ENCODE measurements at places on chromosomes 3 and 15.

- no peak for DNase-seq
Observed at GRCh38 chr3:152323834-152324233, 55.1 kb downstream of the MBNL1 start.

- DNase-seq: peak; percentile 82
Observed at GRCh38 chr3:134794950-134795745, at the start of gene EPHB1. Gene EPHB1, plus strand, starts transcription at chr3:134795260.

DNA sequence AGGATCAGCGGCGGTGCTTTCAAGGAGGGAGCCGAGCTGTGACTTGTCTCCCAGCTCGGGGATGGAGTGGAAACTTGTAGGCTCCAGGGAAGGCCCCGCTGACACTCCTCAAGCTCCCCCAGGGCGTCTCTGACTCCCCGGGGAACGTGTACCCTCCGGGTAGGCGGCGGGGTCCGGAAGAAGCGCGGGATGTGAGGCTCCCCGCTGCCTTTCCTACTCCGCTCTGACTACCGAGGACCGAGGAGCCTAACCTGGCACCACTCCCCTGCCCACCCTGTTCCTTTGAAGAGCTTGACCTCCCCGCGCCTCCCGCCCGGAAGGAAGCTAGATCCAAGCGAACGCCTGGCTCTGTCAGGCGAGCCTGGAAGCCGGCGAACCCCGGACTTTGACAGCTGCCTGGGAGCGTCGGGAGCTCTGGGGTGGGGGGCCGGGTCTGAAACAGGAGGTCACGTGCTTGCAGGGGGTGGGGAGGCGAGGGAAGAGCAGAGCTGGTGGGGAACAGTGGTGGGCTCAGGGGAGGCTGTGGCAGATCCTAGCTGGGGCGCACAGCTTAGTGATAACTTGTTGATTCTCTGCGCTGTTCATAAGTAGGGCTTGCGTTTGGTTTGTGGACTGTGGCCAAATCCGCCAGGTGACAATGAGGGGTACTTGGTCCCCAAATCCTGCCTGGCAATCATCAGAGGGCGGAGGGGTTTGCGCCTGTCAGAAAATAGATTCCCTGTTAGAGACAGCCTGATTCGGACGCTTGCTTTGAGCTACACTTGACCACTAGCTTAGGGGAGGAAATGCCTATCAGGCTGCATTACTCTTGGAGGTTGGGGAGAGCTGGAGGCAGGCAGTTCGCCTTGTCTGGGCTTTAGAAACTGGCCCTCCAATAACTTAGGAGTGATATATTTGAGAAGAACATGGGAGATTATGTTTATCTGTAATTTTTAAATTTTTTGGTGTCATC is 1.2 kb downstream of the CLSTN2 start:
- peak; percentile 11 for DNase-seq

GRCh38 chr15:99305761-99306505 is 54.7 kb downstream of the LRRC28 start:
- peak; percentile 81 for DNase-seq

DNA sequence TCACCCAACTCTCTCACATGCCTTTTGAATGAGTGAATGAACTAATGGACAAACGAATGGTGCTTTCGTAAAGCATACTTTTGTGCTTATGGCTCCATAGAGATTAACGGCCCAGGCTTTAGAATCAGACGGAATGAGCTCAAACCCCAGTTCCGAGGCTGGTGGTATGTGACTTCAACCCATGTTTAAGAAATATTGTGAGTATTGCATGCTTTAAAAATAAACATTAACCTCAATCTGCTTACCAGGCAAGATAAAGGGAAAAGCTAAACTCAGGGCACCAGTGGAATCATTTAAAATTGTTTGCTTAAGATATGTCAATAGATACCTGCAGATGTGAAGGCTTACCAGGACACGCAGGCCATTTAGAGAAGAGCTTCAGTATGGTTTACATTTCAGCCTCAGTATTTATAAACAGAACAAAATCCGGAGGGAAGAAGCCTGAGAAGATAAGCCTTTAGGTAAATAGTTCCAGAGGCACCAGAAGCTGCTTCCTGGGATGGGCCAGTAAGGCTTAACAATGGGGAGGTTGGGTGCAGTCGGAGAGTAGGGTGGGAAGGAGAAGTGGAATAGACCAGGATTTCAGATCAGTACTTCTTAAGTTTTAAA is 186.4 kb downstream of the ADAMTS9 start:
- peak; percentile 99 for DNase-seq

GRCh38 chr15:76032046-76032445 is 19.8 kb upstream of the NRG4 start:
- no peak for DNase-seq

- DNase-seq: no peak
Observed at GRCh38 chr3:196087906-196088305, 6.0 kb upstream of the TFRC start.

DNA sequence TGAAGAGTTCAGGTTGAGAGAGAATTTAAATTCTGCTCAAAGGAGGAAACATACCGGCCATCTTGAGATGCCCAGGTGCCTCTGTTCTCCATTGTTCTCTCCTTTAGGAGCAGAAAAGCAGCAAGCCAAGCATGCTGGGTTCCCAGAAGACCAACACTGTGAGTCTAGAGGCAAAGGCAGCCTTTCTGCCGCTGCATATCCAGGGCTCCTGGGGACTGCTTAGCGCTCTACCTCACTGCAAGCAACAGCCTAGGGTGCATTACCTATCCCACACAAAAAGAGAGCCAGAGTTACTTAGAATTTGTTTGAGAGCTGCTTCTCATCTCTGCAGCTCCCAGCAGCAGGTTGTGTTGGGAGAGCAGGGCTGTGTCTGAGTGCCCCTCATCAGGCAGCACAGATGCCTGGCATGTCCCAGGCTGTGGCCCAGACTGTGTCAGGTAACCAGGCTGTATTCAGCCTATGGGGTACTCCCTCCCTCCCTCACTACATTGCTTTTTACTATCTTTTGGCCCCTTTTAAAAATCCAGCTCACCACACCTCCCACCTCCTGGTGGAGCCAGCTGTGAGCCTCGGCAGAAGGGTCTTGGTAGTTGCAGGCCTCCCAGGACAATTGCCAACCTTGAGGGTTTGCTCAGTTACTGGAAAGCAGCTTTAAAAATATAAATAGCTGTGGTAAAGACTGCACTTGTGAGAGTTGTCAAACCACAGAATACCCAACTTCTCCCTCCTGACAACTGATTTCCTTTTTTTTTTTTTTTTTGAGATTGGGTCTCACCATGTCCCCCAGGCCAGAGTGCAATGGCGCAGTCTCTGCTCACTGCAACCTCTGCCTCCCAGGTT is 30.2 kb downstream of the BCL2L10 start:
- DNase-seq: peak; percentile 61

- no peak for DNase-seq
Observed at GRCh38 chr15:37135225-37135624, 34.9 kb upstream of the MEIS2 start.

DNA sequence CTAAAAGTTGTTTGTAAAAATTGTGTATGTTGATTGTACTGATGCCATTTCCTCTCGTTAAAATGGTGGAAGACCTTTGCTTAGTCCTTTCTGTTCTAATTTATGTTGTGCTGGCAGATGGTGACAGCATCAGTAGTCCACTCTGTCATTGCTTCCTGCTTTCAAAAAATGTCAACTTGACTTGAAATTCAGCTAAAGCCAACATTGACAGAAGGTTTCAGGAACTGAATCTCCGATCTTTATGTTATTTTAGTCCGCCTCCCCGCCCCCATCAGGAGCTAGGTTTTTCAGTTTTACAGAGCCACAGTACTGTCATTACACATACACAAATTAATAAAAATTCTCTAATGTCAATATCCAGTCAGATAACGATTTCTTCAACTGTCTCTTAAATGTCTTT is 1.5 kb downstream of the CEP63 start:
- no peak for DNase-seq

- DNase-seq: no peak
Observed at GRCh38 chr3:36482256-36482655, 102.0 kb downstream of the STAC start.

DNA sequence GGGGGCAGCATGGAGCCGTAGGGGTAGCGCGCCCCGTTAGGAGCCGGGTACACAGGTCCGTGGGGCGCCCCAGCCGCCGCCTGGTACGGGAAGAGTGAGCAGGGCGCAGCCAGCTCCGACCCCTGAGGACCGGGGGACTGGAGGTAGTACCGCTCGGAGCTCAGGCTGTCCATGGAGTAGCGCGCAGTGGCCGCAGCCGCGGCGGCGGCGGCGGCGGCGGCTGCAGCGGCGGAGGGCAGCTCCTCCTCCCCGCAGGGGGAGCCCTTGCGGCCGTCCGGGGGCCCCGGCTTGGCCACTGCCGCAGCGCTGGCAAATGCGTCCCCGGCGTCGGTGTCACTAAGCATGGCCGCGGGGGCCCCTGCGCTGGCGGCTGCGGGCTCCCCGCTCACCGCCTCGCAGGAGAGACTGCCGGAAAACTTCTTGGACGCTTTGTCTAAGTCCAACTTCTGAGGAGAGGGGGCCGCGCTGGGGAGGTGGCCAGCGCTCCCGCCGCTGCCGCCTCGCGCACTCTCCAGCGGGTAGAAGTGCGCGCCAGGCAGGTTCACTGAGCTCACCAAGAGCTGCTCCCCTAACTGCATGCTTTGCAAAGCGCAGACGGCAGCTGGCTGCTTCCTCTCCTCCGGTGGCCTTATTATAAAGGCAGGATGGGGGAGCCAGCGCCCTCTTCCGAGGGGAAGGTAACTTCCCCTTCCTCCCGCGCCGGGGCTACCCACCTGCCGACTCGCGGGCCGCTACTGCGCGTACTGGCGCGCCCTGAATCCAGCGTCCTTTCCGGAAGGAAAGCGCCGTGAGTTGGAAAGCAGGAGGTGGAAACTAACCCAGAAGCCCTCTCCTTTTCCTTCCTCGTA is at the start of gene EOMES:
EOMES (minus strand) TSS at position 607 of the 848 bp plus-strand sequence; CDS start at position 578, 29 bp downstream.
- DNase-seq: no peak

DNA sequence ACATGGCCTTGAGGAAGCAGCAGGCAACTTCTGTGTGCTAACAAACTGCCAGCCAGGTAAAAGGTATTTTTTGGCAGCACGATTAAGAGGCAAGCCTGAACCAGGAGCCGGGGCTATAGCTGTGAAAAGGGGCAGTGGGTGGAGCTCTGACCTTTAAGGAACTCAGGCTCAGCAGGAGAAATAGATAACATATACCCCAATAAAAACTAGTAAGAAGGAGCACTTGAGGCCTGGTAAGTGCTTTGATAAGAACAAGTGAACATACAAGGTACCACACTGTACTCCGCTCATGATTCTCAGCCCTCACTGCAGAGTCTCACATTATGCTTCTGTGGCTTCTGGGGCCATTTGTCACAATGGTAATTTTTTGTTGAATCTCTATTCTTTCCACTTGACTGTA is 5.4 kb downstream of the FYCO1 start:
- no peak for DNase-seq

DNA sequence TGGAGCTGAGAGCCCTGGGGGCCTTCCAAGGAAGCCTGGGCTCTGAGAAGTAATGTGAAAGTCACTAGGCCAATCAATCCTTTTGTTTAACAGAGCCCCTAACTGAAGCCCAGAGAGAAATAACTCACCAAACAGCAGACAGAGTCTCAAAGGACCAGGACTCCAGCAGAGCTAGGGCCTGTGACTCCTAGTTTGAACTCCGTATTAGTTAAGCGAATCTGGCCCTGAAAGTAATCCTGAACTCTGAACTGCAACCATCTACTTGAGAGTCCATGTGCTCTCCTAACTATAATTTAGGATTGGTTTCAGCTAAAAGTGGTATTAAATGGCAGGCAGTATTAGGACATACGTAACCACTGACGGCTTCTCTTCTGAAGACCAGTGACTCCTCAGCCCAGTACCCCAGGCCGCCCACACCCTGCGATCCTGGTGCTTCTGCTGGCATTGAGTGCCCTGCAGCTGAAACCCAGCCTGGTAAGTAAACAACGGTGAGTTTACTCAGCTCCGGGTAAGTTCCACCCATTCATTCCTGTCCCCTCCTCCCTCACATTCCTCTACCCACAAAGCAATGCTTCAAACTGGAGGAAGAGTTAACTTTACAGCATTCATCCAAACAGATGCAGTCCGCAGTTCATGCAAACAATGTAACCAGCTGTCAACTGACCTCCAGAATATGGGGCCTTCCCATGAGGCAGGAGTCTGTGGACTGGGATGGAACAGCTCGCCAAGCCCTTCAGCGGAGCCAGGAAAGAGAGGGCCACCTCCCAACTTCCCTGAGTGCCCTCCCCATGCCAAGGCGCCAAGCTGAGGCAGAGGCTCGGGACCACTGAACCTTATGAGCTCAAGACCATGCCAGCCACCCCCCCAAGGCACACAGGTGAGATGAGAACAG is 7.3 kb downstream of the MYO5C start:
- peak; percentile 5 for DNase-seq

DNA sequence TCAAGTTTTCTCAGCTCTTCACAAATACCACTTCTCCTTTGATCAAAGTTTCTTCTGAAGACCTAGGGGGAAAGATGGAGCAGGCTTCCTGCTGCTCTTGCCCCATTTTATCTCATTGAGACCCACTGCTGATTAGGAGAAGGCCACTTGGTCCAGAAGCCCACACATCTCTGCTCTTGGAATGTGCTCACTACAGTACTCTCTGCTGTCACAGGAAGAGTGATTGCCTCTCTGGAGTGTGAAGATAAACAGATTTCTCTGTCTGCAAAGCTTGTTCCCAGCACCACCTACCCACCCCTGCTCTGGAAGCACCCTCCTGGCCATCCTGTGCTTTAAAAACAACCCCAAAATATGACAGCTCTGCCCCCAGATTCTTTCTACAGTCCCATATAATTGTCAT is 41.3 kb upstream of the PRTG start:
- peak; percentile 20 for DNase-seq

DNA sequence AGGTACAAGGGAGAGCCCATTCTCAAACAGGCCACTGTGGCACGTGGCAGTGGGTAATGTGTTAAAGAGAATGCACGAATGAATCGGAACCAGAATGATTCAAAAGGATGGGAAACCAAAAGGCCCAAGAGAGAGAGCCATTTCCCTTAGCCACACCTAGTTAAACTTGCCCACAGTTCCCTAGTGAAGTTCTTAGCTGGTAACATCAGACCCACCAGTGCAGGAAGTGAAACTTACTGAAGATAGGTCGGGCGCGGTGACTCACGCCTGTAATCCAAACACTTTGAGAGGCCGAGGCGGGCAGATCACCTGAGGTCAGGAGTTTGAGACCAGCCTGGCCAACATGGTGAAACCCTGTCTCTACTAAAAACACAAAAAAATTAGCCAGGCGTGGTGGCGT is 97.1 kb downstream of the MEX3B start:
- no peak for DNase-seq

DNA sequence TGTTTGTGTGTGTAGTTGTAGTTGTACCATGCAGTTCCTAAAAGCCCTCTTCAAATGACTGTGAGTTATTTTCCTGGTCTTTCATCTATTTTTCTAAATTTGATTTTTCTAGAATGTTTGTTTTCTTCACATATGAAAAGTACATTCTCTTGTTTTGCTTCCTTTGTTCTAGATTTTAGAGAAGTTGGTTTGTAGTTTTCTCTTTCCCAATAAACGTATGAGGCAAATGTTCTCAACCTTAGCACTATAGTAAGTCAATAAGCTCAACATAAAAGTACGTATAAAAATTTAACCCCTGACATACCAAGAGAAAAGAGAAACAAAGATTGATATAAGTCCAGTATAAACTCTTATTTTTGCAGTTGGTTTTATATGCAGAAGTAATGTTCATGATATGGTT is 74.7 kb downstream of the IL1RAP start:
- DNase-seq: no peak

DNA sequence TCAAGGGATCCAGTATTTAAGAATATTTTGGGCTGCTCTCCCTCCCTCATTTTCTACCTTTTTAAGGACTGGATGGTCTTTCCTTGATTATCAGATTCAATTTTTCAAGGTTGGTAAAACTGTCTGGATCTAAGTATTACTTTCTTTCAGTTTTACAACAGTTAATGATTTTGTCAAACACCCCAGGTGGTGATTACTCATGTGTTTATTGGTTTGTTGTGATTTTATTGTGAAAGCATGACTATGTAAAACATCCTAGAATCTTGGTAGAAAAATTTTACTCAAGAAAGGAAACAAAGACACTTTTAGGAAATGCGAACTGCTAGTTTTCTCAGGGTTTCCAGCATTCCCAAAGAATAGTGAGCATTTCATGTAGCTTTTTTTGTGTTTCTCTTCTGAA is 7.3 kb downstream of the GTF2E1 start:
- peak; percentile 55 for DNase-seq
